ENCODE measurements at places on chromosomes 11 and 22.

- DNase-seq: no peak
Measured at GRCh38 chr11:78381865-78382264, 35.8 kb downstream of the GAB2 start.

DNA sequence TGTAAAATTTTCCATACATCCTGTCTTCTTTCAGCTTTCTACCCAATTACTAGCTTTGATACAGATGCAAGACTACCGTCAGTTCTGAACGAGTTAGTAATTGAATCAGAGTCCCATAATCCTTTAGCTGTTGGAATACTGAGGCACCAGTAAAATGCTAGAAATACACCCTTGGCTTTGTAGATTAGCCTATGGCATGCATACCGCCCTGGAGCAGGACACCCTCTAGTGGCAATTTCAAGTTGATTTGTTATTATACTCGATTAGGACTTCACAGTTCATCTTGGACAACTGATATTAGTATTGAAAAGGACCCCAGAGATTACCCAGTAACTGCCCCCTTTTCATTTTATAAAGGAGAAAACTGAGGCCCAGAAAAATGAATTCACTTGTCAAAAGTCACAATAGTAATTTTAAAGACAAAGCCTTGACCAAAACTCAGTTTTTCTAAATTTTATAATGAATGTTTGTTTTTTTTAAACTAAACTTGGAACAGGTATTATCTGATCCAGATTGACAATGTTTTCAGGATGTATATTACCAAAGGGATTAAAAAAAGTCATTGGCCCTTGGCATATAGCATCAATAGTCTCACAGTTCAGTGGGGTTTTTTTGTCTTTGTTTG, 72.6 kb downstream of the HIPK3 start:
- peak; percentile 27 for DNase-seq

GRCh38 chr11:122305426-122306320, 189.7 kb upstream of the BLID start:
- DNase-seq: no peak

- DNase-seq: peak; percentile 98
Measured at GRCh38 chr22:30235687-30236170, 10.8 kb downstream of the LIF start.

DNA sequence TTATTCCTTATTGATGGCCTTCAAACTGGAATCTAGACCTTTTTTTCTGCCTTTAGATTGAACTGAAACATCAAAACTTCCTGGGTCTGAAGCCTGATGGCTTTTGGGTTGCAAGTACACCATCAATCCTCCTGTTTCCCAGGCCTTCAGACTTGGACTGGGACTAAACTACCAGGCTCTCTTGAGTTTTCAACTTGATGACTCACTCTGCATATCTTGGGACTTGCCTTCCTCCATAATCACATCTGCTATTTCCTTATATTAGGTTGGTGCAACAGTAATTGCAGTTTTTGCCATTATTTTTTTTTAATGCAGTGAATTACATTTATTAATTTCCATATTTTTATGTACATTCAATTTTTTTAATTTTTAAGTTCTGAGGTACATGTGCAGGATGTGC, 7.0 kb downstream of the OR51B5 start:
- DNase-seq: no peak

DNA sequence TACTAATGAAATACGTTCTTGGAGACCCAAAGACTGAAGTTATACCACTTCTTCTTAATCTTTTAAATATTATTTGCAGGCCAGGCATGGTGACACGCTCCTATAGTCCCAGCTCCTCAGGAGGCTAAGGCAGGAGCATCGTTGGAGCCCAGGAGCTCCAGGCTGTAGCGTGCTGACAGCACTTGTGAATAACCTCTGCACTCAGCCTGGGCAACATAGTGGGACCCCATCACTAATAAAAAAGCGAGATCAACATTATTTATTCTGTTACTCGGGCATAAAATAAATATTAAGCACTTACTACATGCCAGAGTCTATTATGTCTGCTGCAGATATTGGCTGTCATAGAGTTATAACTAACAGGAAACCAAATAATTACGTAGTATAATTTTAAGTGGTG, 720 bp upstream of the MED17 start:
- no peak for DNase-seq

DNA sequence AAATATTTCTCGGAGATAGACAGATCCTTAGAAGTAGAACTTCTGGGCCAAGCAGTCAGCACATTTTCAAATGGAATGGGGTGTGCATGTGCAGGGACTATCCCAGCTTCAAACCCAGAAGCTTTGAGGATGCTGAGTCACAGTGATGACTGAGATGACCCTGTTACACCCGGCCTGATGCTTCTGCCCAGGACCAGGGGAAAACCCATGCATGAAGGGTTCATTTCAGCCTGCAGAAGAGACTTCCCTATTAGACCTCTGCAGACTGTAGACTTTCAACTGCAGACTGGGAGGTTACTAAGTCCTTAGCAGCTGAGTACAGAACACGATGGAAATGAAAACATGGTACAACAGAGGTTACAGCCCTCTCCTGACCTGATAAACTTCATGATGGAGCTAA, 3.6 kb upstream of the OR2AT4 start:
- no peak for DNase-seq

- no peak for DNase-seq
Measured at GRCh38 chr11:12845739-12846358, 163.3 kb upstream of the RASSF10 start.

GRCh38 chr11:28071305-28071704, 36.7 kb downstream of the KIF18A start:
- DNase-seq: no peak

GRCh38 chr11:12765428-12765827, 91.2 kb downstream of the TEAD1 start:
- no peak for DNase-seq

- peak; percentile 67 for DNase-seq
Measured at GRCh38 chr22:50008151-50009040, 4.2 kb downstream of the IL17REL start.

DNA sequence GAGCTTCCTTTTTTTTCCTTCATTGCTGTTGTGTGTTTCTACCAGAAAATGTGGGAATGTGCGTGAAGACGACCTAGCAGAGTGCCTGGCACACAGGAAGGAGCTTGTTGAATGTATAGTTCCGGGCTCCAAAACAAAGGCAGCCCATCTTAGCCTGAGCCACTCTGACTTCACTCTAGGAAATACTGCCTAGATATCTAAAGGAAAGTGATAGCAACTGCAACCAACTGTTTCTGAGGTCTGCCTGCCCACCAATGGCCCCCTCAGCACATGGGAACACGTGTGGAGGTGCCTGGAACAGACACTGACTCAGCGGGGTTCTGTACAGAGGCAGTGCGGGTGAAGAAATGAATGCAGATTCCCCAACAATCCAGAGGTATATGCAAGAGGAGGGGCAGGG, 14.7 kb upstream of the XBP1 start:
- no peak for DNase-seq

DNA sequence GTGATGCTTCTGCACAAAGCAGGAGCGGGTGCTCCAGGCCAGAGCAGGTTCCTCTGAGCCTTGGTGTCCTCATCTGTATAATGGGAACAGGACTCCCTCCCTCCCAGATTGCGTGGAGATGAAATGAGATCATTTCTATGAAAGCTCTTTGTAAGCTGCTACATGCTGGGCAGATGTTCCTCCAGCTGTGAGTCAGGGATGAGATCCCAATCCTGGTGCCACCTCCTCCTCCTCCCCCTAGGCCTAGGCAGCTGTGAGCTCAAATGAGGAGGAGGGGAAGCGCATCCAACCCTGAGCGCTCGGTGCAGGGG, 7.0 kb upstream of the CABP2 start:
- no peak for DNase-seq

- no peak for DNase-seq
Measured at GRCh38 chr22:46895753-46896152, 133.3 kb downstream of the TBC1D22A start.

- DNase-seq: no peak
Measured at GRCh38 chr11:624705-625635, at the start of gene CDHR5. Gene CDHR5, minus strand, starts transcription at chr11:624955. Its CDS starts 53 bp downstream, at chr11:624902.

DNA sequence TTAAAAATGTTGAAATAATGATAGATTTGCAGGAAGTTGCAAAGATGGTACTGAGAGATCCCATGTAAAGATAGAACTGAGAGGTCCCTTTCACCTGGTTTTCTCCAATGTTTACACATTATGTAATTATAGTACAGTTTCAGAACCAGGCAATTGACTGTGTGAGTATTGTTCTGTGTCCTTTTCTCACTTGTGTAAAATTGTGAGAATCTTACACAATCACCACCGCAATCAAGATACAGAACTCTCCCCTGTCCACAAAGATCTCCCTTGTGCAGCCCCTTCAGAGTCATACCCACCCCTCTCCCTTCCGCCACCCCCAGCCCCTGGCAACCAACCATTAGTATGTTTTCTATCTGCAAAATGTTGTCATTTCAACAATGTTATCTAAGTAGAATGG, 119.8 kb upstream of the NAV2 start:
- no peak for DNase-seq

- DNase-seq: no peak
Measured at GRCh38 chr11:67638535-67639437, 777 bp downstream of the TBX10 start.

DNA sequence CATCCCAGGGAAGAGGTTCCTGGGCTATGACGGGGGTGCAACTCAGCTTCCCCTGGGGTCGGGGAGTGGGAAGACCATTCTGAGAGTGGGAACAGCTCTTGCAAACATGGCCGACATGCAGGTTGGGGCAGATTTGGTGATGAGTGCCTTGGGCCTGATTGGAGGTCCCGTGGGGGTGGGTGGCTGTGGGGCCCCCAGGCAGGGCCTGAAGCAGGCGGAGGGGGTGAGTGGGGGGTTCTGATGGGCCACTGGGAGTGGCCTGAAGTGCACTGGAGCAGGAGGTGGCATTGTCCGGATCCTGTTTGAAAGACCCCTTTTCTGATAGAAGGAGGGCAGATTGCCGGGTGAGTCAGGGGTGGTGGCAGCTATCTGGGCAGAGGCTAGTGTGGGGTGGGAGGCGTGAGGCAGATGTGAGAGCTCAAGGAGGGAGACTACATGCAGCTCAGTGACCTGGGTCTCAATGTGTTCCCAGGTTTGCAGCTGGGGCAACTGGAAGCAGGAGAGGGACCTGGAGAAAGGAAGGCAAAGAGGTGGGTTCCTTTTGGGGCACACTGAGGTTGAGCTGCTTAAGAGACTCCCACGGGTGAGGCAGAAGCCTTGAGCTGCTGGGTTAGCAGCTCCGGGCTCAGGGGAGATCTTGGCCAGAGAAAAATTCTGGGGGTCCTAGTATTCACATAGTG, 15.1 kb downstream of the MYEOV start:
- DNase-seq: no peak

GRCh38 chr11:79209540-79210266, 231.1 kb downstream of the TENM4 start:
- DNase-seq: no peak

DNA sequence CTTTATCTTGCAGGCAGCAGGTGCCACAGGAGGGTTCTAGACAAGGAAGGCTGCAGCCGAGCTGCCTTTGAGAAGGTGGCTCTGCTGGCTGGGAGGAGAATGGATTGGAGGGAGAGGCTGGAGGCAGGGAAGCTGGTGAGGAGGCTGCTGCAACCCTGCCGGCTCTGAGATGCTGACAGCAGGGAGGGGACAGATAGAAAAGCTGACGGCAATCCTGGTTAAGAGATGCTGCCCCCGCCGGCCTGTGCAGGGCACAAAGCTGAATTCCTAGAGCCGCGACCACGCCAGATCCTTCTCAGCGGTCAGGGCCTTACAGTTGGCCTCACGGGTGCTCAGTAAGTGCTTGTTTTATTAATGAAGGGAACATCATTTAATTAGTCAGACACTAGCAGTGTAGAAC, 105.4 kb downstream of the CACNA1I start:
- no peak for DNase-seq

DNA sequence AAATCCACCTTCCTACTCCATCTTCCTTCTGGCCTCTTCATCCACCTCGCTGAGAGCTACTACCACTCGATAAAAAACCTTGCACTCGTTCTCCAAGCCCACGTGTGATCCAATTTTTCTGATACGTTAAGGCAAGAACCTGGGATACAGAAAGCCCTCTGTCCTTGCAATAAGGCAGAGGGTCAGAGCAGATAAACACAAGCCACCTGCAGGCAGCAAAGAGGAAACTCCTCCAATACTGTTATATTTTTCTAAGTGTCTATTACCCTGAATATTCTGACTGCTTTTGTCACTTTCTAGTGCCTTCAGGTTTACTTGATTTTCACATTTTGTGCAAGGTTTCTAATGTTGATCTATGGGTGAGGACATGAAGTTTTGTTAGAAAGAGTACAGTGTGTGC, 26.6 kb downstream of the TRIM5 start:
- no peak for DNase-seq

- DNase-seq: no peak
Measured at GRCh38 chr11:3876613-3877012, 21.1 kb downstream of the STIM1 start.

- no peak for DNase-seq
Measured at GRCh38 chr11:119432484-119433357, 9.7 kb upstream of the THY1 start.

GRCh38 chr22:22460635-22461034, 47.9 kb downstream of the ZNF280B start:
- DNase-seq: no peak

DNA sequence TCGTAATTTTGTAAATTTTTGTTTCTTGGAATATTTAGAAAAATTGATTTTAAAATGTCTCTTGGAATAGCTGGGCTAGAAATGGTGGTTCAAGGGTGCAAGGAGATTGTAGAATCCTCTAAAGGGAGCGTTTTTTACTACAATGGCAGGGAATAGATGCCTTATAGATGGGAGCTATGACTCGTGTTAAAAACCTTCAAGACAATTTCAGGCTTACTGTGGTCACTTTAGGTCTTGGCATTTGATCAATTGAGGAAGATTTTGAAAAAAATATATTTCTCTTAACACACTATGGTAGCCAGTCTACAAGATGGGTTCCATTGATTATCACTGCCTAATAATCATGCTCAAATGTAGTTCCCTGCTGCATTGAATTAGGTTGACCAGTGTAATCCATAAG, 25.0 kb downstream of the METTL15 start:
- no peak for DNase-seq

GRCh38 chr22:27690599-27690998, 111.0 kb downstream of the MN1 start:
- DNase-seq: no peak

DNA sequence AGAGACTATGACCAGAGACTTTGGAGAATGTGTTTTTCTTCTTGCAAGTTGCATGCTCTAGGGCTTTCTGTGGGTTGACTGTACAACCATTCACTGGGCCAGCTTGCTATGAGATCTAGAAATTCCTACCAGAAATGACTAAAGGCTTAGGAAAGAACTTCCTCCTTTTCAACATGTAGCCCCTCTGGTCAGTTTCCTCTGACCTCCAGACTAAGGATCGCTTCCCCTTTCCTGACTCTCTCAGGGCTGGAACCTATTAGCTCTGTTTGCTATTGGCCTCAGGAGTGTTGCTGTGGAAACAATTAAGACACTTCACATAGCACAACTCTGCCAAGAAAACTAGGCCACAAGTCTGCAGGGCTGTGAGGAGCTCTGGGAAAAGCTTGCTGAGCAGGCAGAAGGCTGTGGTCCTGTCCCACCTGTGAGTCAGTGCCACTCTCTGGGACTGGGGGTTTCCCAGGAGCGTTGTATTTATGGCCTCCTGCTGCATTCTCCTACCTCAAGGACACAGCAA, 10.7 kb downstream of the CRY2 start:
- no peak for DNase-seq

GRCh38 chr22:47298017-47298785, 535.8 kb downstream of the TBC1D22A start:
- DNase-seq: no peak
